Smooth muscle cell of the umbilical artery (primary cell): ENCODE measurements at places on chromosomes 4 and X. TPM values are rescaled to one million over a fixed set of nuclear protein-coding genes. Genes with fewer than 3 reads are reported as not detected.

The TLR1 gene
- 0.59 and 0.60 TPM in 2 replicates for total RNA-seq

The SLITRK4 gene
- 3.6 and 6.6 TPM in 2 replicates for total RNA-seq

The NEIL3 gene
- total RNA-seq, result 1.2 and 4.0 TPM in 2 replicates

The CPLX1 gene
- total RNA-seq, result not detected in 2 replicates

The LARP7 gene
- total RNA-seq, result 25.2 and 26.0 TPM in 2 replicates

The TMEM156 gene
- total RNA-seq, result 2.1 and 6.5 TPM in 2 replicates

The ASMT gene
- total RNA-seq, result not detected in 2 replicates

The HPF1 gene
- total RNA-seq, result 23.8 and 26.2 TPM in 2 replicates

The SPIN3 gene
- 7.9 and 11.3 TPM in 2 replicates for total RNA-seq

The CTAG1A gene
- not detected in 2 replicates for total RNA-seq

The NEXMIF gene
- total RNA-seq, result under 0.01 TPM in 2 replicates

The NHS gene
- total RNA-seq, result 0.30 and 1.4 TPM in 2 replicates

The NLRP2B gene
- not detected in 2 replicates for total RNA-seq

The ENPEP gene
- total RNA-seq, result 0.30 and 3.1 TPM in 2 replicates

The TCEAL2 gene
- total RNA-seq, result not detected in 2 replicates

The CFP gene
- total RNA-seq, result 0.05 and 0.30 TPM in 2 replicates

The MAGEA3 gene
- not detected in 2 replicates for total RNA-seq

The TMEM31 gene
- total RNA-seq, result not detected in 2 replicates

The EFHC2 gene
- 0.23 and 0.89 TPM in 2 replicates for total RNA-seq

The HTRA3 gene
- total RNA-seq, result 0.42 and 12.5 TPM in 2 replicates

The ASB11 gene
- total RNA-seq, result not detected in 2 replicates

The CT83 gene
- not detected in 2 replicates for total RNA-seq

The ARHGAP36 gene
- not detected in 2 replicates for total RNA-seq

The USP27X gene
- 3.6 TPM in 2 replicates for total RNA-seq

The MAOB gene
- total RNA-seq, result 0.09 TPM in 1 of 2 replicates, not detected in the other

The SEPTIN6 gene
- 42.5 and 63.6 TPM in 2 replicates for total RNA-seq

The IRAK1 gene
- total RNA-seq, result 78.7 and 109 TPM in 2 replicates

The NUDT10 gene
- 2.1 and 5.2 TPM in 2 replicates for total RNA-seq

The HTN3 gene
- total RNA-seq, result not detected in 2 replicates

The SSX4 gene
- not detected in 2 replicates for total RNA-seq

The OR13H1 gene
- not detected in 2 replicates for total RNA-seq

The PNCK gene
- 0.59 and 0.92 TPM in 2 replicates for total RNA-seq

The CCDC110 gene
- 5.0 and 7.8 TPM in 2 replicates for total RNA-seq

The TRIM61 gene
- total RNA-seq, result 3.0 and 6.8 TPM in 2 replicates

The CLGN gene
- total RNA-seq, result 3.0 and 5.7 TPM in 2 replicates

The AWAT2 gene
- not detected in 2 replicates for total RNA-seq

The CWH43 gene
- total RNA-seq, result not detected in 2 replicates

The NAP1L2 gene
- total RNA-seq, result 0.59 and 0.78 TPM in 2 replicates

The KIF4A gene
- total RNA-seq, result 1.2 and 10.9 TPM in 2 replicates

The SSX4B gene
- total RNA-seq, result not detected in 2 replicates

The ARHGAP6 gene
- total RNA-seq, result 0.09 and 0.30 TPM in 2 replicates

The GPR78 gene
- total RNA-seq, result 0.51 and 1.2 TPM in 2 replicates

The MAGIX gene
- 0.55 and 2.7 TPM in 2 replicates for total RNA-seq

The SPATA4 gene
- total RNA-seq, result under 0.01 and 0.23 TPM in 2 replicates

The CLDN22 gene
- total RNA-seq, result not detected in 2 replicates

The FAM9B gene
- total RNA-seq, result not detected in 2 replicates

The STATH gene
- not detected in 2 replicates for total RNA-seq

The USP26 gene
- not detected in 2 replicates for total RNA-seq

The FAM47E gene
- total RNA-seq, result 0.18 and 0.59 TPM in 2 replicates

The CT45A5 gene
- not detected in 2 replicates for total RNA-seq

The FDCSP gene
- total RNA-seq, result 0.59 TPM in 1 of 2 replicates, not detected in the other

The ENPP6 gene
- total RNA-seq, result not detected in 2 replicates

The NSG1 gene
- total RNA-seq, result 1.2 and 2.6 TPM in 2 replicates

The XAGE2 gene
- not detected in 2 replicates for total RNA-seq

The BEX5 gene
- total RNA-seq, result not detected in 2 replicates

The ADH6 gene
- not detected in 2 replicates for total RNA-seq

The TAF7L gene
- 0.59 and 0.65 TPM in 2 replicates for total RNA-seq

The RASGEF1B gene
- total RNA-seq, result 0.30 TPM in 1 of 2 replicates, not detected in the other

The TBX22 gene
- total RNA-seq, result not detected in 2 replicates
